ENCODE measurements at places on chromosomes 11 and 22. TPM values are rescaled to one million over a fixed set of nuclear protein-coding genes. Genes with fewer than 3 reads are reported as not detected.
A peak's percentile ranks its signal among the peaks of the same experiment; 100 is the strongest.

- peaks cover 6% of the 10 kb centered on the region for H3K4me1 ChIP-seq
- no peak for DNase-seq
- no peak overlapping the region for H3K4me3 ChIP-seq
- no peaks in the 10 kb centered on the region for H3K27me3 ChIP-seq
Measured at GRCh38 chr22:20389288-20389687, 4.7 kb upstream of the ZNF74 start.

DNA sequence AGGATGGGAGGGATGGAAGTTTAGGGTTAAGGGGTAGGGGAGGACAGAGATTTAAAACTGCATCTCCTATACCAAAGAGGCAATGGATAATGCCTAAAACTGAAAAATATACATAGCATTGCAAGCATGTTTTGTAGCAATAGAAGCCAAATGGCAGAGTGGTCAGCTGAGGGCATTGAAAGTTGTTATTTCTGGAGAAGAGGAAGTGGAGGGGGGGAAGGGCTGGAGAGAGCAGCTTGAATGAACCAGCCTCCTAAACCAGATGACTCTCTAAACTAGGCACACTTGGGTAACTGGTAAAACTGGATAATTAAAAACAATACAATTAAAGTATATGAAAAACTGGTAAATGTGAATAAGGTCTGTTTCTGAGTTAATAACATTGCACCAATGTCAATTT lies 70.3 kb upstream of the TP53I11 start:
- no peak overlapping the region for H3K27ac ChIP-seq
- H3K4me3 ChIP-seq, result no peak overlapping the region
- no peaks in the 10 kb centered on the region for H3K36me3 ChIP-seq
- H3K27me3 ChIP-seq, result no peaks in the 10 kb centered on the region
- peaks cover 22% of the 10 kb centered on the region for H3K4me1 ChIP-seq

DNA sequence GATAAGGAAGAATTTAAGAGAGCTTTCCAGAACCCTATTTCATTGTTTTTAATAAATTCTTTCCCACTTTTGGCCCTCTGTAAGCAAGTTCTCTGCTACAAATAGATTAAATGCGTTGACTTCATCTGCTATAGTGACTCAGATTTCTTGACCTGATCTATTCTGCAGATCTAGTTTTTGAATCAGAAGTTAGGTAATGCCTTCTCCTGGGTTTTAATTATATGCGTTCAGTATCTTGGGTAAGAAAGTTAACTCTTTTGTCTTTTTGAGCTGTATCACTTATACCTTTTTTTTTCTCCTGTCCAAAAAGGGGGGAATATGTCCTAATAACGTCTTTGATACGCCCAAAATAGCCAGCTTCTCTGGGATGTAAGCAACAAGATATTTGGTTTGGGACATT lies 2.4 kb upstream of the HEPHL1 start:
- no peak for DNase-seq
- H3K4me1 ChIP-seq, result peaks cover 8% of the 10 kb centered on the region
- H3K36me3 ChIP-seq, result peaks cover 11% of the 10 kb centered on the region

- peaks cover 26% of the 10 kb centered on the region for H3K4me1 ChIP-seq
- H3K27me3 ChIP-seq, result peaks cover 11% of the 10 kb centered on the region
- H3K4me3 ChIP-seq, result no peak overlapping the region
Measured at GRCh38 chr11:34647532-34647931, 26.6 kb downstream of the EHF start.

DNA sequence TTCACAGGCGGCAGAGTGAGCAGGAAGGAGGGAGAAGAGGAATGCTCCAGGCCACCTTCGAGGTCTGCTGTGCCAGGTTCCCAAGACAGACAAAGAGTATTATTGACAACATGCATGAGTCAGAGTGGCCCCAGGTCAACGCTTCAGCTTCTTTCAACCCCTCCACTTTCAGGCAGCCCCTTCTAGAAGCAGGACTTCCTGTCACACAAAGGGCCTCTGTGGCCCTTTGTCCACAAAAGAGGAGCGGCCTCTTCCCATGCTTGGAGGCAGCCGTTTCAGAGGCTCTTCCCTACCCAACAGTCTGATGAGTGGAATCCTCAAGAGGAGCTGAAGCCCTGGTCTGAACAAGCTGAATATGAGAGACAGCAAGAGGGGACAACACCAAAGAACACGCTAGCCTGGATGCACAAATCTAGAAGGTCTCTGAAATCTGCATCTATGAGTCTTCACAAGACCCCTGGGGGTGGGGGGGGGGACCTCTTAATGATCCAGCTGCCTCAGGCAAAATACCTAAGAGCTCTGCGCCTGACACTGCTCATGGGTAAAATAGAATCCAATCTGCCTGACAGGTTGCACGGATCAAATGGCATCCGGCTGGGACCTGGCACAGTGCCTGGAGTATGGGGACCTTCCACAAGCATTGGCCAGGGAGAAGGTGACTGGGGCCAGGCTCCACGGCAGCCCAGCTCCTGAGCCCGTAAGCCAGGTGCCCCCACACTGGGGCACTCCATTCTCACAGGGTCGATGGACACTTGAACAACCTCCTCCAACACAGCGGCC lies 67.5 kb downstream of the PACSIN2 start:
- H3K27me3 ChIP-seq, result no peaks in the 10 kb centered on the region
- H3K27ac ChIP-seq, result peak overlapping the region; percentile 59
- DNase-seq, result no peak
- peaks cover 51% of the 10 kb centered on the region for H3K4me1 ChIP-seq
- no peak overlapping the region for H3K4me3 ChIP-seq

GRCh38 chr11:128948583-128948982 lies 5.9 kb upstream of the TP53AIP1 start:
- peaks cover 13% of the 10 kb centered on the region for H3K27me3 ChIP-seq
- no peak overlapping the region for H3K27ac ChIP-seq
- H3K36me3 ChIP-seq, result no peaks in the 10 kb centered on the region
- H3K4me3 ChIP-seq, result no peak overlapping the region

GRCh38 chr11:102361086-102362031 lies 14.3 kb downstream of the BIRC2 start:
- no peak overlapping the region for H3K4me3 ChIP-seq
- H3K4me1 ChIP-seq, result no peaks in the 10 kb centered on the region
- H3K36me3 ChIP-seq, result peaks cover 52% of the 10 kb centered on the region
- no peak for DNase-seq
- no peaks in the 10 kb centered on the region for H3K27me3 ChIP-seq

GRCh38 chr11:67442504-67443404 lies 522 bp downstream of the CORO1B start:
- peaks cover 8% of the 10 kb centered on the region for H3K27me3 ChIP-seq
- H3K27ac ChIP-seq, result peak overlapping the region; percentile 89
- H3K4me1 ChIP-seq, result peaks cover 10% of the 10 kb centered on the region
- H3K4me3 ChIP-seq, result peak overlapping the region; percentile 90
- no peaks in the 10 kb centered on the region for H3K36me3 ChIP-seq
- no peak for DNase-seq

DNA sequence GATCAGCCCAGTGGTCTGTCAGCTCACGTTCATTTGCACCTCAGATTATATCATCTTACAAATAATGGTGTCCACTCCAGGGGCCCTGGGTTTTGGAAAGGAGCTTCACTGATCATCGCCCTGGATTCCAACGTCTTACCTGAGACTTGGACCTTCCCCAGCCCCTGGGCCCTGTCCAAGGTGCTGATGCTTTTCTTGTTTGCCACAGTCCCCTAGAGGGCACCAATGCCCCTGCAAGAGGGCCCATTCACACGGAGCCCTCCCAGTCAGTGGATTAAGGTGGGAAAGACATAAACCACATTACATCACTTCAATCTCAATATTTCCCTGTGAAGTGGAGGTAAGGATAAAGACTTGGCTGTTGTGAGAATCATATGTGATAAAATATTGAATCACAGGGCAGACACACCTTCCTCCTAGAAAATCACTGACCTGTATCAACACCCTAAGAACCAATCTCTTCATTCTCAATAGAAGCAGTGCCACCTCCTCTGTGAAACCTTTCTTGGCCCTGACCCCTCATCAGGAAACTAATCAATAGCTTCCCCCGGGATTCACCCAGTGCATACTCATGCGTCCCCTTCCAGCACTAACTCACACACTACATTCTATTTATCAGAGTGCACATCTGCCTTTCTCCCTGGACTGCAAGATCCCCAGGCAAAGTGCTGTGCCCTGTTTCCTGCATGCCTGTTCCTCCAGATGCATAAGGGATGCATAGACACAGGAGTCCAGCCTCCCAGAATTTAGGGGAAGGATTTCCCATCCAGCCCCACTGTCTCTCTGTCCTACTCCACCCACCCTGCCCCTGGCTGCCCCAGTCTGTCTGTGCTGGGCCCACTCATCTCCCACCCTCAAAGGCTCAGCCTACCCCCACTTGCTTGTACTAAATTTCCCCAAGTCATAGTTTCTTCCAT lies 167.0 kb downstream of the BUD13 start:
- peak; percentile 95 for DNase-seq
- H3K4me3 ChIP-seq, result no peak overlapping the region
- H3K27me3 ChIP-seq, result peaks cover 13% of the 10 kb centered on the region
- no peaks in the 10 kb centered on the region for H3K36me3 ChIP-seq

DNA sequence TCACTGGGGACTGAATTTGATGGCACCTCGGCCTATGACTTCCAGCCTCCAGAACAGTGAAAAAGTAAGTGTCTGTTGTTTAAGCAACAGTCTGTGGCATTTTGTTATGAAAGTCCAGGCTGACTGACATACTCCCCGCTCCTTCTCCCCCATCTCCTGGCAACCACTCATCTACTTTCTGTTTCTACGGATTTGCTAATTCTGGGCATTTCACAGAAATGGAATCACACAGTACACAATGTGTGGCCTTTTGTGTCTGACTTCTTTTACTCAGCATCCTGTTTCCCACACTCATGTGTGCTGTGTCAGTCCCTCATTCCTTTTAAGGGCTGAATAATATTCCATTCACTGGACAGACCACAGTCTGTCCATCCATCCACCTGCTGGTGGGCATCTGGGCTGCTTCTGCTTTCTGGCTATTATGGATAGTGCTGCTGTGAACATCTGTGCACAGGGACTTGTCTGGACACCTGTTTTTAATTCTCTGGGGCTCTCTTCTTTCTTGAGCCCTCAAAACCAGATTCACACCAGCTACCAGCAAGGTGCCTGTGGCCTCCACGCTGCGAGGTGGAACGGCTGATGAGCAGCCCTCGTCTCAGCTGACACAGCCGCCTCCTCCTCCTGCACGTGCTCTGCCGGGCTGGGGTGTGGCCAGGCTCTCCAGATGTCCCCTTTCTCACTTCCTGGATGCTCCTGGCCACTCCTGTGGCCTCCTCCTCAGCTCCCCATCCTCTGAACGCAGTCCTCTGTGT lies 333.1 kb downstream of the CTTN start:
- H3K27ac ChIP-seq, result no peak overlapping the region
- H3K4me3 ChIP-seq, result no peak overlapping the region
- peak; percentile 3 for DNase-seq
- peaks cover 5% of the 10 kb centered on the region for H3K36me3 ChIP-seq
- H3K4me1 ChIP-seq, result peaks cover 14% of the 10 kb centered on the region

- H3K27me3 ChIP-seq, result no peaks in the 10 kb centered on the region
- H3K4me3 ChIP-seq, result no peak overlapping the region
- H3K4me1 ChIP-seq, result peaks cover 12% of the 10 kb centered on the region
- DNase-seq, result no peak
- no peaks in the 10 kb centered on the region for H3K36me3 ChIP-seq
Measured at GRCh38 chr11:45609902-45610301, 55.5 kb downstream of the CHST1 start.

GRCh38 chr11:45105233-45105983 lies 41.0 kb upstream of the PRDM11 start:
- no peak overlapping the region for H3K4me3 ChIP-seq
- DNase-seq, result peak; percentile 87
- H3K27me3 ChIP-seq, result 0 out of 2 replicates have a peak, but pooled peaks cover 3% of the 10 kb centered on the region
- no peak overlapping the region for H3K27ac ChIP-seq
- peaks cover 6% of the 10 kb centered on the region for H3K4me1 ChIP-seq
- H3K36me3 ChIP-seq, result no peaks in the 10 kb centered on the region

GRCh38 chr22:31852691-31853421 lies 91.5 kb upstream of the YWHAH start:
- H3K4me1 ChIP-seq, result peaks cover 12% of the 10 kb centered on the region
- DNase-seq, result no peak
- no peak overlapping the region for H3K4me3 ChIP-seq
- no peak overlapping the region for H3K27ac ChIP-seq
- H3K27me3 ChIP-seq, result no peaks in the 10 kb centered on the region

GRCh38 chr11:86150847-86151173 lies 81.9 kb upstream of the PICALM start:
- H3K4me1 ChIP-seq, result peaks cover 17% of the 10 kb centered on the region
- no peak for DNase-seq
- H3K4me3 ChIP-seq, result no peak overlapping the region

Gene OR2AG2
- total RNA-seq, result 0.09 TPM

Gene EMSY
- 25.3 TPM for total RNA-seq

Gene IRF7
- 11.5 TPM for total RNA-seq

Gene KRTAP5-10
- total RNA-seq, result not detected

Gene ZNHIT2
- total RNA-seq, result 15.9 TPM

Gene MS4A8
- not detected for total RNA-seq

Gene MTNR1B
- total RNA-seq, result not detected

Data from WTC11 (cell line).